Urinary bladder (tissue), 4 donors: ENCODE measurements at places on chromosomes 11 and 22.
A peak's percentile ranks its signal among the peaks of the same experiment; 100 is the strongest.

- DNase-seq, result peak; percentile 58
These were observed 79.1 kb upstream of the KCNQ1OT1 start for GRCh38 chr11:2778630-2779498.

- DNase-seq, result no peak
These were observed 80.7 kb upstream of the PPARA start for GRCh38 chr22:46069521-46070214.

DNA sequence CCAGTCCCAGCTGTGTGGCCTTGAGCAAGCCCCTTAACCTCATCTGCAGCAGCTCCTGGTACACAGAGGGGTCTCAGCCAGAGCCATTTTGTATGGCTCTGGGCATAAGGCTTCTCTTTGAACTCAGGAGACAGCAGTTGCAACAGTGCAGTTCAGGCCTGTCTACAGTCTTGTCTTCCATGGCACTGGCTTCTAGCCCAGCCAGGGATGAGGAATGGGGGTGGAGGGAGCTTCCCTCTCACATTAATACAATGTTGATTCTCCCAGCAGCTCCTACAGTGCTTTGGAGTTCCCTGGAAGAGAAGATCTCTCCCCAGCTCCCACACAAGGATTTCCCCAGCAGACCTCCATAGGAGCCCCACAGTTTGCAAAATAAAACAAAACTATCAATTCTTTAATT lies 350.2 kb downstream of the BUD13 start:
- DNase-seq, result no peak

DNA sequence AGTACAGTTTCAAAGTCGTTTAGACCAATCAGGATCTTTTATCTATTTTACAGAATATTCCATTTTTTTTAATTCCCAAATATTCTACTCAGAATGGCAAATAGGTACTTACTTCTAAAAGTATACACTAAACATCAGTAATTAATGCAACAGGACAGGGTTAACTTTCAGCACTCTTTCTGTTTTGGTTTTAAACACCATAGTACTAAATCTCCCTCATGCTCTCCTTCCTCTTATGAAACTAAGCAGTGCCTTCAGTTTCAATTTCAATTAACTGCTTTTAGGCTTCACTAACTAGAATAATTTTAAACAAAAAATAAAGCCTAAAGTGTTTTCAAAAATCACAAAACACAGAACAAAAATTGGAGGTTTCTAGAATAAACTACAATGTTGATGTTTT lies 57.9 kb downstream of the NOX4 start:
- DNase-seq, result no peak

- no peak for DNase-seq
These were observed 3.9 kb upstream of the RNF215 start for GRCh38 chr22:30390974-30391691.

DNA sequence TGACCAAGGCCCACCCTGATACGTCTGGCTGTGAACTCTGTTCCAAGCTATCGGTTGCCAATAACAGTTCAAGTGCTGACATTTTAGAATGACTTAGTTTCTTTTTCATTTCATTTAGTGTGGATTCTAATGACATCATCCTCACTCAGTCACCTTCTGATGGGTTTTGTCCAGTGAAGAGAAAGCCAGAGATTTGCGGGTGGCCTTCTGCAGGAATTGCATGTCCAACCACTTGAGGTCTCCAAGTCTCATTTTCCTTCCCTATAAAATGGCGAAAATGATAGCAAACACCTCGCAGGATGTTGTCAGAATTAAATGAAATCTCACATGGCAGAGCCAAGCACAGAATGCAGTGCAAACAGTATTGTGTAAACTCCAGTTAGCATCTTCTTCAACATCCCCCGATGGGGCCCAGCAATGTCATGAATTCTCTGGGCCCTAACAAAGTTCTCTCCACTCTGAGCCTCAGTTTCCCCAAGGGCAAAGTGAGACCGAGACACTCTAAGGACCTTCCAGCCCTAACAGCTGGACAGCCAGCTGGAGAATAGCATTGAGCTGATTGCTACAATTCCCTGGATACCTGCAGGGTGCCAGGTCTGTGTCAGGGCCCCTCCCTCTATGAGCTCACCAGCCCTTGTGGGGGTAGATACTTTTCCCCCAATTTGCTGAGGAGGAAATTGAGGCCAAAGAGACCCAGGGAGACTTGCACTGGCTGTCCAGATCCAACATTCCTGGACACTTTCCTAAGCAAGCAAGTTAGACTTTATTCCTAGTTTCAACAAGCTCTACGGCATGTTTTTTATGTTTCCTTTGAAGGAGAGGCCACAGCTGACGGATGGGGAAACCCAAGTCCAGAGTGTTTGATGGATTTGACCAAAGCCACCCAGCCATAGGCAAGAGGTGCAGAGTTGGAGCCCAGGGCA lies 286.7 kb downstream of the MN1 start:
- DNase-seq, result no peak

DNA sequence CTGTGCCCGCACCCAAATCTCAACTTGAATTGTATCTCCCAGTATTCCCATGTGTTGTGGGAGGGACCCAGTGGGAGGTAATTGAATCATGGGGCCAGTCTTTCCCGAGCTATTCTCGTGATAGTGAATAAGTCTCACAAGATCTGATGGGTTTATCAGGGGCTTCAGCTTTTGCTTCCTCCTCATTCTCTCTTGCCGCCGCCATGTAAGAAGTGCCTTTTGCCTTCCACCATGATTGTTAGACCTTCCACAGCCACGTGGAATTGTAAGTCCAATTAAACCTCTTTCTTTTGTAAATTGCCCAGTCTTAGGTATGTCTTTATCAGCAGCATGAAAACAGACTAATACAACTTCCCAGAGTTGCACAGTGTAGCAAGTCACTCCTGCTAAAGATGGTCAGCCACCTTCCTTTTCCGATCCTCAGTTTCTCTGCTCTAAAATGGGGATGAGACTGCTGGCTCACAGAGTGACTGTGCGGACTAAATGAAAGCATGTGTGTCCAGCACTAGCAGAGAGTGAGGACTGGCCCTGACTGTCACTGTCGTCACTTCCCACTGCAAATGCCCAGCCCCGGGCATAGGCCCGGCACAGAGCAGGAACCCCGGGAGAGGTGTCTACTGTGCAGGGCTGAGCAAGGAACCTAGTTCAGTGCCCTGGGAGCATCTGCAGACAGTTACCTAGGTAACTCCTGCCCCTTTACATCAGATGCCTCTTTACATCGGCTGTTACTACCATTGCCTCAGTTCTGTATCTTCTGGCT lies 9.5 kb downstream of the TSKU start:
- DNase-seq, result no peak

DNA sequence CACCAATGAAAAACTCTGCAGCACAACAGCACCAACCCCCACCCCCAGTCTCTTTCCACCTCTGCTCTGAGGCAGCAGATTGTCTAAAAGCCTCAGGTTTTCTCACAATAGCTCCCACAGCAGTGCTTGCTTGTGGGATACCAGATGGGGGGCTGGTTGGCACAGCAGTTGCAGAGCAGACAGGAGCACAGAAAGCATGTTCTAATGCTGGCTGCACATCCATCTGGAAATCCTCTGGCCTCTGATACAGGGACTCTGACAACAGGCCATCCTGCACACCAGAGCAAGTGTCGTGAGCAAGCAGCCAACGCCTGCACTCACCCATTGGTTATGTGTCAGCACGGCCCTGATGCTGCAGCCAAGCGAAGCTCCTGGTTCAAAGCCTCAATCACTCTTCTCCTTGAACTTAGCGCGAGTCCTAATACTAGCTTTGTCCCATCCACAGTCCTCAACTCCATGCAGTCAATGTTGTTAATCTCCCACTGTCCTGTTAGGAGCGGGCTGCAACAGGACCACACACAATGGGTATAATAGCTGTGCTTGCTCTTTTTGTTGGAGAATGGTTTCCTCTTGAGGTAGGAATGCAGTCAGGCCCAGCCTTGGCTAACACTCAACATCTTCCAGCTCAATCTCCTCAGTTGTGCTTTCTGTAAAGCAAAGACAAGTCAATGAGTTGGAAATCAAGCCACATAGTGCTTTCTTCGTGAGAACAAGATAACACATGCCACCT lies 30.3 kb downstream of the VSTM5 start:
- DNase-seq, result no peak

- no peak for DNase-seq
These were observed 1.6 kb upstream of the BRD1 start for GRCh38 chr22:49829044-49829853.

DNA sequence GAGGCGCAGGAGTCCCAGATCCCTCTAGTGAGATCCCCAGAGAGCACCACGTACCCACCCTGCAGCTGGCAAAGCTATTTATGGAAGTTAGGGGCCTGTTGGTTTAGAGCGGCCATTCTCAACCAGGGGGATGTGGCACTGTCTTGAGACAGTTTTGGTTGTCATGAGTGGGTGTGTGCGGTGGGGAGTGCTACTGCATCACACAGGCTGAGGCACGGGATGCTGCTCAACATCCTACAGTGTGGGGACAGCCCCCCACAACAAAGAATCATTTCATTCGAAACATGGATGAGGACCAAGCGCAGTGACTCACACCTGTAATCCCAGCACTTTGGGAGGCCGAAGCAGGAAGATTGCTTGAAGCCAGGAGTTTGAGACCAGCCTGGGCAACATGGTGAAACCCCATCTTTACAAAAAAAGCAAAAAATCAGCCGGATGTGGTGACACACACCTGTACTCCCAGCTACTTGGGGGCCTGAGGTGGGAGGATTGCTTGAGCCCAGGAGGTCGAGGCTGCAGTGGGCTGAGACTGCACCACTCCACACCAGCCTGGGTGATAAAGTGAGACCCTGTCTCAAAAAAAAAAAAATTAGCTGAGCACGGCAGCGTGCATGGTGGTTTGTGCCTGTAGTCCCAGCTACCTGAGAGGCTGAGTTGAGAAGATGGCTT lies 28.2 kb downstream of the GGT5 start:
- DNase-seq, result no peak

- no peak for DNase-seq
These were observed 16.3 kb downstream of the SMCO4 start for GRCh38 chr11:93526641-93527583.

DNA sequence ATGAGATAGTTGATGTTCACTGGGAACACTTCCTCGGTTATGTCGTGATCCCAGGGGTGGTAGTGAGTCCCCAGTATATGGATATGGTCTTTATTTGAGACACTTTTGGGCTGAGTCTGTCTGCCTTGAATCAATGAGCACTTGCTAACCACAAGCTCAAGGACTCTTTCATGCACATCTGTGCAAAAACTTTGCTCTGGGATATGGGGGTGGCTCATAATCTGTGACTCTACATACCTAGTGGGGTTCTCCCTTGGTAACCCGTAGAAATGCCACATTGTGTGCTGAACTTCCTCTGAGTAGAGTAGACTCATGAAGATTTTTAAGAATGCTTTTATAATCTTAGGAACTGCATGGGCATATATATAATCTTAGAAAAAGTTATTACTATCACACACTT lies 69.3 kb downstream of the SWAP70 start:
- no peak for DNase-seq

DNA sequence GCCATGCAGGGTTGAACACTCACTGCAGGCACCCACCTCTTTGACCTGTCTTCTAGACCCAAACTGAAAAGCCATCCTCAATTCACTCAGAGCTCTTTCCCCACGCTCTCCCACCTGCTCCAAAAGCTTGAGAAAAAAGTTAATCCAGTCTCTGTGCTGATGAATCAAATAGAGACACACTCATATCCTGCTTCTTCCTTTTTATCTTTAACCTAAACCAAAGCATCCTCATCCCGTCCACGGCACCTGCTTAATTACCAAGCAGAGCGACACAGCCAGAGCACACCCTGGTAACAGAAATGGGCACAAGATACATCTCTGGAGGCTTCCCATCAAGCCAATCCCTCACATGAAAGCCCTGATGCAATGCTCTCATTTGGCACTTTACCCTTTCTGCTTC lies 102.6 kb downstream of the PLEKHA7 start:
- DNase-seq, result no peak

GRCh38 chr11:11972730-11973341 lies 35.6 kb downstream of the DKK3 start:
- no peak for DNase-seq

DNA sequence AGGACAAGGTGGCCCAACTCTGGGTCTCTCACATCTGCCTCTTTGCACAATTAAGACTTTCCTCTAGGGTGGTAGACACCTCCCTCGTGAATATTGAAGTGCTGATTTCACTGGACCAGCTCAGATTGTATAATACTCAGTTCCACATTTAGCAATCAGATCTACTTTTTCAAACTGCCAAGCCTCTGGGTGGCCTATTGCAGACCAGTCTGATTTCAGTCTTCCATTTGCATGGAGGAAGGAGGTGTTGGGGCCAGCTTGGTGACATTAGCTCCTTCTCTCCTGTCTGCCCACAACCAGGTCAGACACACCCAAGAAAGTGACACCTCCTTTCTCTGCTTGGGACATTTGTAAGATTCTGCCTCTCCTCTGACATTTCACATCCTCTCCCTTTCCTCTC lies 78.2 kb downstream of the PPFIBP2 start:
- no peak for DNase-seq

- DNase-seq, result peak; percentile 39
These were observed at the start of the genes LMNTD2 and RASSF7 for GRCh38 chr11:560305-561147. LMNTD2 (minus strand) TSS chr11:560738; CDS start chr11:560716, 22 bp downstream. RASSF7 (plus strand) TSS chr11:560970; CDS start chr11:561769, 799 bp downstream.

DNA sequence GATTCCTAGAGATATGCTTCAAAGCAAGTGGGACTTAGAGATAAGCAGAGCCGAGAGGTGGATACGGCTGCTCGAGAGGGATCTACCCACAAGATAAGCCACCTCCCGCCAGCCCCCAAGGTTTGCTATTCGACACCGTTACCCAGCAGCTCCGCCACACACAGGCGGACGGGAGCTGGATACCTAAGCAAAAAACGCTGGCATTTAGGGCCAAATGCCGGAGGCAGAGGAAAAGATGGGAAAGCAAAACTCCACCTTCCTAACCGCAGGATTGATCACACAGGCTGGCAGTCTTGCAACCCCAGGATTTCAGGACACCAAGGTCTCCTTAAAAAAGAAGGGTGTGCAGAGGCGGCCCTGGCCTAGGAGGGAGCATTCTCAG lies 709 bp downstream of the FTH1 start:
- no peak for DNase-seq

- no peak for DNase-seq
These were observed 83.6 kb upstream of the NCAM1 start for GRCh38 chr11:112877581-112877980.

DNA sequence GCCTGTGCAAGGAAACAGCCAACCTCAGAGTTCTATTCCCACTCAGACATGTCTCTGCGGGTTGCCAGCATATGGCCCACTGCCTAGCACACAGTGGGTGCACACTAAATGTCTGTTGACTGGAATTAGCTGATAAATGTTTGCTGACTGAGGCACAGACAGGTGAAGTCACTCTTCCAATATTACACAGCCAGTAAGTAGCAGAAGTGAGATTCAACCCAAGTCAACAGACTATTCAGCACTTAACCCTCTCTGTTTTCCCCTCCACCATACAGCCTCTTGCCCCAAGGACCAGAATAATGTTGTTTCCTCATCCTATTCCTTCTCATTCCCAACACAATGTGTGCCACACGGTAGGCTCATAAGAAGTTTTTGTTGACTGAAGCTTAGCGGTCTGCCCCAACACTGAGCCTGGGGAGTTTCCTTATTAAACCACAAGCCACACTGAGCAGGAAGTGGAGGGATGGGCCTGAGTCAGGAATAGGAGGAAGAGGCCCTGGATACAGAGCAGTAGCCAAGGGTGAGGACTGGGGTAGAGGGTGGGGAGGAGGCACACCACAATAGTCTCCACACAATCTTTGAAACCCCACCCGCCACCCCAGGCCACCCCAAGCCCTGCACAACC lies 15.7 kb upstream of the IL10RA start:
- DNase-seq, result no peak

GRCh38 chr11:105361651-105362050 lies 222.1 kb upstream of the CARD18 start:
- DNase-seq, result no peak
